ENCODE measurements at places on chromosomes 2 and 18.

- no peak for DNase-seq
Measured at GRCh38 chr2:224198436-224198835, 159.3 kb upstream of the SERPINE2 start.

GRCh38 chr18:1149709-1150108 lies 245.0 kb downstream of the ADCYAP1 start:
- no peak for DNase-seq

- no peak for DNase-seq
Measured at GRCh38 chr2:237932731-237933131, 34.1 kb upstream of the UBE2F start.

GRCh38 chr18:78861116-78861515 lies 118.5 kb upstream of the SALL3 start:
- no peak for DNase-seq

DNA sequence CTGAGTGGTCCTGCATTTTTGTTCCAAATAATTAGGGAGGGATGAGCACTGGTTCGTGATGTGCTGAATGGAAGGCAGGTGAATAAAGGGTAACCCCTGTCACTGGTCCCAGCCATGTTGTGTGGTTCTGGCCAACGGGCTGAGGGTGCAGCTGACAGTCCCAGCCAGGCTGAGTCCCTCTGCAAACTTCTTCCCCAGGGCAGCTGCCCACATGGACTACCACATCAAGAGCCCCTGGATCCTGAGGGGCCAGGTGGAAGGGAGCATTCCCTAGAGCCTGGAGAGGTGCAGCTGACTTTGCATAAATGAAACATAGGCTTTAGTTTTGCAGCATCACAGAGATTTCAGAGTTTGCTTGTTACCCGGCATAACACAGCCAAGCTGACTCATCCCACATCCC lies 219.8 kb upstream of the MYT1L start:
- no peak for DNase-seq

DNA sequence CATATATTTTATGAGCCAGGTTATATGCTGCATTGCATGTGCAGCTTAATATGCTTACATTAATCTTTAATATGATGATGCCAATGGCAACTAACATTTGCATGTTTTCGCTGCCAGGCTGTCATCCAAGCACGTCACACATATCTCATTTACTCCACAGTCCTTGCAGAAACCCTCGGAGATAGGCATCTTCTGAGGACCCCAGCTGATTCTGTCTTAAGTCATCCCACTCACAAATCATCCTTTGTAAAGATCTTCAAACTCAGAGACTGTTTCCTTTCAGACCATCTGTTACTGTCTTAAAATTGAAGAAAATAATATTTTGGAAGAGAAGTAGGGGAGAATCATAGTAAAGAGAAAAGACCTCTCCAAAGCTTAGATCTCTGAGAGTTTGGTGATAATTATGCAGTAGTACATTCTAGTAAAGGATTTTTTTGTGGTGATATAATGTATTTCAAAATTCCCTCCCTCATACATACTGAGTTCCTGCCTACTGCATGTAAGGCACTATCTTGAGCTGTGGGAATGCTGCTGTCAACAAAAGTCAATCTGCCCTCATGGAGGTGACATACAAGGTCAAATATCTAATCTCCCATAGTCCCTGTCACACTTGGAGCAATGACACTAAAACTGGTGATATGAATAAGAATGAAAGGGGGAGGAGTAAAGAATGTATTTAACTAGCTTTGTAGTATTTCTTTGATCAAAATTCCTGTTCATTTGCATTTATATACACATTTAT lies 11.0 kb downstream of the ITGA4 start:
- DNase-seq, result no peak

- no peak for DNase-seq
Measured at GRCh38 chr18:50315100-50315871, 27.8 kb upstream of the CXXC1 start.

- DNase-seq, result peak; percentile 71
Measured at GRCh38 chr2:1787755-1788477, 43.6 kb upstream of the PXDN start.

- DNase-seq, result no peak
Measured at GRCh38 chr2:33321236-33321771, 155.1 kb upstream of the RASGRP3 start.

DNA sequence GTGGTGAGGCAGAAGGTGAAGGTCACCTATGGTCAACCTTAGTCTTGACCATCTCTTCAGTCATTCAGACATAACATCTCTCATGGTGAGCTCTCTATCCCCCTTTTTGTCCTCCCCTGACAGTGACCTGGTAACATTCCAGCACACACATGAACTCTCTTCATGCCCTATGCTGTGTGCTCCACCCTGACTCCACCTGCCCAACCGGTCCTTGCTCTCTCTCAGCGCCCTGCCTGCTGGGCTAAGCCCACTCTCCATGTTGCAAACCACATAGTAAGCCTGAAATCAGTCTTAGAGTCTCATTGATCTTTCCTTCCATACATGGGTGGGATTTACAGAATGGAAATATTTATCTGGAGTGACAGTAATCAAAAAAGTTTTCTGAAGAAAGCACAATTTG lies 52.8 kb downstream of the MARCO start:
- DNase-seq, result no peak

DNA sequence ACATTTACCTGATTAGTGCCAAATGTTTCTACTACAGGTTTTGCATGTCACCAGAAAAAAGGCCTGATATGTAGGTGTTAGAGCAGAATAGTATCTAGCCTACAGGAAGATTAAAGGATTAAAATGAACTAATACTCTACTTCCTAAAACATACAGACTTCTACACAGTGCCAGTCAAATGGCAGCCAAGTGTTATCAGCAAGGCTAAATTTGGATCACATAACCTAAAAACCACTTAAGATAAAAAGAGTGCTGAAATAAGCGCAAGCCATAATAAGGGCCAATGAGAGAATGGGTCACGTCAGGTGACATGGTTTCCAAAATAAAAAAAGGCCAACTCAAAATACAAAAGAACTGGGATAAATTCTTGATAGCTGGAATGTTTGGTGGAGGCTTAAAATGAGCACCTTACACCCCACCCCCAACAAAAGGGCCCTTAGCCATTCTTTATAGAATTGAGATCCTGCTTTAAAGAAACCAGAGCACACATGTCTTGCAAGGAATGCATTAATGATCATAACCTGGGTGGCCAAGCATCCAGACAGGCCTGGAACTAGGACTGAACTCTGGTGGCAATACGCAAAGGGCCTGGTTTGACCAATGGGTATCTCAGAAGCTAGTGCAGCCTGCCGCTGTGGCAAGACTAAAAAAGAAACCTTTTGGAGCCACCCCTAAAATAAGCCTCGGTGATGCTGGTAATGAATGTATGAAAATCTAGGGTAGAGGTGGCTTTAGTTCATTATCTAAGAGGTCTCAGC lies 32.4 kb downstream of the IRS1 start:
- no peak for DNase-seq

GRCh38 chr18:22637787-22638186 lies 220.1 kb upstream of the CTAGE1 start:
- no peak for DNase-seq

- DNase-seq, result no peak
Measured at GRCh38 chr2:172449911-172450550, 22.6 kb downstream of the ITGA6 start.

DNA sequence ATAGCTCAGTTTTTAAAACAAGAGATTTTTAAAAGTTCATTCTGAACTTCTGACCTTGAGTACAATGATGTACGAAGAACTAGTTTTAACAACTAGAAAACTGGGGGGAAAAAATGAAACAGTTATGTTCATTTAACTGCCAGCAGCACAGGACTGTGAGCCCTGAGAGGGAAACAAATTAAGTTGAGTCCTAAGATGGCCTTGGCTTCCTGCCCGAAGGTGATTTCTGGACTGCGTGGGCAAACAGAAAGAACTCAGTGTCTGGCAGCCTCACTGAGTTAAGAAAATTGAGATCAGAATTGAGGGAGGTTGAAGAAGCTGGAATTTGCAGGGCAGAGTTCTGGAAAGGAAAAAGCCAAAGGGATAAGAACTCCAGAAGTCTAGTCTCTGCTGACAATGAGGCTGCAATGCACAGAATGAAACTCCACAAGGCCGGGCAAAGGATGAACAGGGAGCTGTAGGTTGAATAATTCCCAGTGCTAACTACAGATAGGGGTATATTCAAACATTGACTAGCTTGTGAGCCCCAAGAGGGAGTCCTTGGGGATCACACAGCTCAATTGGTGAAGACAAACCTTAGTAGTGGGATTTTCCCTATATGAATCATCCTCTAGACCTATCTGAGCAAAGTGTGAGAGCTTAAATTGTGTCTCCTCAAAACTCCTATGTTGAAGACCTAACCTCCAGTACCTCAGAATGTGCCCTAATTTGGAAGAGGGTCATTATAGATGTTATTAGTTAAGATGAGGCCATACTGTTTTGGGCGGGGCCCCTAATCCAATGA lies 13.1 kb upstream of the CRACDL start:
- peak; percentile 24 for DNase-seq

DNA sequence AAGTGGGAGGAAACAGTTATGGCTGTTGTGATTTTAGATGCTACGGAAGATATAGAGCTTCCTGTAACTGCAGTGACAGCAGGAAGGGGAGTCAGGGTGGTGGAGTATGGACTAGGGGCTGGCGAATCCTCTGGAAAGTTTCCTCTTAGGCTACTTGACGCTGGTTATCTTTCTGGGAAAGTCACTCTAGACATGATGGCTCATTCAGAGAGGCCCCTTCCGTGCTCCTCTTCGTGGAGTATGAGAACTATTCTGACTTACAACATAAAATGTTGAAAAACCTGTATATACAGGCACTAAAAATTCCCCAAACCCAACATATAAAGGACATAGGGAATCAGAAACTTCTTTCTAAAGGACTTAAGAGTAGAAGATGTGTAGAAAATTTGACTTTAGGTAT lies 78.8 kb downstream of the C18orf54 start:
- no peak for DNase-seq

GRCh38 chr2:109440499-109441156 lies 173.1 kb downstream of the SEPTIN10 start:
- no peak for DNase-seq

GRCh38 chr2:68244456-68244855 lies 7.9 kb downstream of the PPP3R1 start:
- no peak for DNase-seq

- DNase-seq, result no peak
Measured at GRCh38 chr18:8825729-8826375, 120.5 kb downstream of the MTCL1 start.

- no peak for DNase-seq
Measured at GRCh38 chr2:189024901-189025618, 50.9 kb downstream of the COL3A1 start.

DNA sequence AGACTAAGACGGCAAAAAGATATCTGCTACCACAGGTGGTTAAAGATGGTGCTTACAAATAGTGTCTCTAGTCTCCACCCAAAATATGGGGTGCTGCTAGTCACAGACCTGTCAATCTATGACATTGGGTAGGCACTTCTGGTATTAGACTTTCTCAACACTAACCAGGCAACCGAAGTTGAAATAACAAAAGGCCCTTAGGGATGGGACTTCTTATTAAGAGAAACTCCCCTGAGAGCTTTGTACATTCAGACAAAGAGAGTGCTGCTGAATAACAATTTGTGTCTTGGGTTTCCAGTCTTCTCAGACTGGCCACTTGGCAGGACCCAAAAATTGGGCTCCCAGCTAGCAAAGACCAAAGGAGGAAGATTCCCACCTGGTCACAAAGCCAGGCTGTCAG lies 310.0 kb downstream of the CNTNAP5 start:
- DNase-seq, result no peak

DNA sequence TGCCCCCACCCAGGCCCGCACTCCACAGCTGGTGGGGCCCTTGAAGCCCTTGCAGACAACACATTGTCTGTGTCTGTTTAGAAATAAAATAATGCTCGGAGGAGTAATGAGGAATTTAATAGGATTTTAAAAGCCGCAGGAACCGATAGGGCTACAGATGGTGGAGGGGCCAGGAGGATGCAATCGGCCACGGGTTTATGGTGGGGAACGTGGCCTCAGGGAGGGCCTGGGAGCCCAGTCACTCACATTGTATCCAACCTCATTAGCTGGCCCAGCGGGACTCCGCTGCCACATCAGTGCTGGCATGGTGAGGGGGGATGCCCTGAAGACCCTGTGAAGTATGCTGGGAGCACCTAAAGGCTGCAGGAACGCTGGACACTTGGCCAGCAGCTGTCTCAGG lies 252.0 kb downstream of the CELF4 start:
- DNase-seq, result no peak

DNA sequence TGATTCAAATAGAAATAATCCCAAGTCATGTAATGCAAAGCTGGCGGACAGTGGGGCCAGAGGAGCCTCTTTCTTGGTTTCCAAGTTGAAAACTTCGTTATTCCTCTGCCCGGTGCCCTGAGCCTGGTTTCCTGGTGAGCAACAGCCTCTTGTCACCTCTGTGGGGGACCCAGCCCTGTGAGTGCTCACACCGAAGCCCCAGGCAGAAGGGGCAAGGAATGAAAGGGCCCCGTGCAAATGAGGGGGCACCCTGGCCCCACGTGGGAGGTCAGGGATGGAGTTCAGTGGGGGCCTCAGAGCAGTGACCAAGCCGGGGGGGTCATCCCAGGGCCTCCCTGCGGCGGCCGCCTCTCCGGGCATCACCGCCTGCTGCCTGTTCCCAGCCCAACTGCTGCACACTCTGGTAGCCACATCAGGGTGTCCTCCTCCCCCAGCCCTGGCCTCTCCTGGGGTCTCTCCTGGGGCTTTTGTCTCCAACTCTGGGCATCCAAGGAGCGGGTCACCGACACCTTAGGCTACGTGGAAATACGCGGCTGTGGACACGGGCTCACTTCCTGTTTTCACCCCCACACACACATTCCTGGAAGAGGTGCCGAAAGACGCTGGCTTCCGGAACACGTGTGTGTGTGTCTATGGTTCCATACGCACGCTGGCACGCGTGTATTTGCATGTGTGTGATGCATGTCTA lies 64.5 kb downstream of the TWIST2 start:
- DNase-seq, result no peak

DNA sequence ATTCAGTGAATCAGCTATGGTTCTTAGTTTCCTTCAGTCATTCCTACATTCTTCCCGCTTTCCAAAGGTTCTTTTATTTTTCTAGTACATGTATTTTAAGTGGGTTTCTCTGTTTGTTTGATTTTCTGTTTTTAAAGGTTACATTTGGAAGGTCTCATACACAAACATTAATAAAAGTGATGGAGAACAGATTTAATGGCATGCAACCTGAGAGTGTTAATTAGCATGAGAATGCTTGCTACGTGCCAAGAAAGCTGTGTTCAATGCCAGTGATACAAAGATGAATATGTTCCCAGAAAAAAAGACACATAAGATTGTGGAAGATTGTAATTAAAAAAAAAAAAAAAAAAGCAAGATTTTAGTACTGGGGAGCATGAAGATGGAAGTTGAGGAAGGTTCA lies 61.8 kb upstream of the CDC42EP3 start:
- no peak for DNase-seq

GRCh38 chr2:225136552-225136951 lies 94.3 kb upstream of the DOCK10 start:
- no peak for DNase-seq

- DNase-seq, result no peak
Measured at GRCh38 chr18:8734496-8734895, 29.1 kb downstream of the MTCL1 start.

DNA sequence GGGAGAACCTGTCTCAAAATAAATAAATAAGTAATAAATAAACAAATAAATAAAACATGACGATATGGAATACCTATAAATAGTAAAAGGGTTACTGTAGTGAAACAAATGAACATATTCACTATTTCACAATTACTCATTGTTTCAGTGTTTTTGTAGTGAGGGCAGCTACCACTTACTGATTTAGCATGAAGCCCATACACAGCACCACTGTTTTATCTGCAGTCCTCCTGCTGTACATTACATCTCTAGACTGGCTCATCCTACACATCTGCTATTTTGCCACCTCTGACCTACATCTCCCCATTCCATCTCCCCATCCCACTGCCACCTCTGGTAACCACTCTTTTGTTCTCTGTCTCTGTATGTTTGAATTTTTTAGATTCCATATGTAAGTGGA lies 332.7 kb upstream of the SMIM21 start:
- DNase-seq, result no peak
